HEK293T (cell line): ENCODE measurements at places on chromosomes 1 and 21.

- no peak for DNase-seq
Observed at GRCh38 chr1:111758373-111758772, 2.7 kb downstream of the DDX20 start.

- no peak for DNase-seq
Observed at GRCh38 chr1:109240158-109241152, 8.9 kb upstream of the CELSR2 start.

- DNase-seq, result no peak
Observed at GRCh38 chr1:3547055-3548005, 64.0 kb downstream of the MEGF6 start.

DNA sequence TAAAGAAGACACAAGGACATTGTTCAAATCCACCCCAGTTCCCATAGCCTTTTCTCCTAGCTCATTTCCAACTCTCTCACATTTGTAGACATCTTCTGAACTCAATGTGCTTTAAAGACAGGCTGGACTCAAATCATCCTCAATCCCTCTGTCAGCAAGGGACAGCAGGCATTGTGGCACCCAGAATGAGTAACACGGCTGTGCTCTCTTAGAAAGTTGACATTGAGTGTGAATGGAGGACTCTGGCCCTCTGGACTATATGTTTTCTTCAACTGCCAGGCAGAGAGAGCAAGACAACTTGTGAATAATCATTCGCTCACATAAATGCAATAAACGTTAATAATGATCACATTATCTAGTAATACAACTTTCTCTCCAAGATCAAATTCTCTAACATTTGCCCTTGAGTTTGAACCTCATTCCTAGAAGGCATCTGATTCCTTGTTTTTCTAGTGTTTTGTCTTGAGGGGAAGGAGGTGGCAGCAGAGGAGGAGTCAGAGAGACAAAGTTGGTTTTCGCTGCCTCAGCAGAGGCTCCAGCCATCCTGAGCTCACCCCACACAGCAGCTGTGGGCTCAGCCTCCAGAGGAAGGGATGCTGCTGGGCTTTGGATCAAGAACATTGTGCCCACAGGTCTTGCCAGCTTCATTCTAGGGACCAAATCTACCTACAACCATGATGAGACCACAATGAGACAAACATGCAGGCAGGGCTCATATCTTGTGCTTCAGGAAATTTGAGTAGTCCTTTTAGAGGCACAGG, 85.1 kb downstream of the BCAR3 start:
- DNase-seq, result no peak

DNA sequence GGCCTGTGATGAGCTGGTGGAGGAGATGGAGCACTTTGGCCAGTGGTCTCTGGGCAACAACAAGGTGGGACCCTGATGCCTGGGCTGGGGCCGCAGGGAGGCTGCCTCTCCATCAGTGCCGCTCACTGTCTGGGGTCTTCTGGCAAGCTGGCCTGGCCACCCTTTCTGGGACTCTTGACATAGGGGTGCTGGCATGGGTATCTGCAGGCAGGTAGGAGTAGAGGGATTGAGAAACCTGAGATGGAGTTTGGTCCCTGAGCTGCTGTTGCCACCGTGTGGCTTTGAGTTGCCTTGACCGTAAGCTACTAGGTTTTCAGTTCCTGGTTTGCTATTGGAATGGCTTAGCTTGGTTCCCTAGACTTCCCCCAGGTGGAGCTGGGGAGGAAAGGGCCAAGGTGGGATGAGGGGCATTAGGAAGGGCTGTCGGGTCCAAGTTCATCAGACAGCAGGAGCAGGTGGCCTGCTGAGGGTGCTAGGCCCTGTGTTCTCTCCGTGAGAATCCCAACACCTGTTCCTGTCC, 13.2 kb upstream of the MFN2 start:
- peak; percentile 64 for DNase-seq

GRCh38 chr1:28494737-28495136, 11.1 kb upstream of the RCC1 start:
- DNase-seq, result no peak

GRCh38 chr1:147890177-147890790, 12.3 kb upstream of the GJA8 start:
- DNase-seq, result peak; percentile 86

- DNase-seq, result no peak
Observed at GRCh38 chr1:94929351-94930217, 2.7 kb upstream of the CNN3 start.

GRCh38 chr21:45178070-45178608, 103.8 kb downstream of the ADARB1 start:
- no peak for DNase-seq

DNA sequence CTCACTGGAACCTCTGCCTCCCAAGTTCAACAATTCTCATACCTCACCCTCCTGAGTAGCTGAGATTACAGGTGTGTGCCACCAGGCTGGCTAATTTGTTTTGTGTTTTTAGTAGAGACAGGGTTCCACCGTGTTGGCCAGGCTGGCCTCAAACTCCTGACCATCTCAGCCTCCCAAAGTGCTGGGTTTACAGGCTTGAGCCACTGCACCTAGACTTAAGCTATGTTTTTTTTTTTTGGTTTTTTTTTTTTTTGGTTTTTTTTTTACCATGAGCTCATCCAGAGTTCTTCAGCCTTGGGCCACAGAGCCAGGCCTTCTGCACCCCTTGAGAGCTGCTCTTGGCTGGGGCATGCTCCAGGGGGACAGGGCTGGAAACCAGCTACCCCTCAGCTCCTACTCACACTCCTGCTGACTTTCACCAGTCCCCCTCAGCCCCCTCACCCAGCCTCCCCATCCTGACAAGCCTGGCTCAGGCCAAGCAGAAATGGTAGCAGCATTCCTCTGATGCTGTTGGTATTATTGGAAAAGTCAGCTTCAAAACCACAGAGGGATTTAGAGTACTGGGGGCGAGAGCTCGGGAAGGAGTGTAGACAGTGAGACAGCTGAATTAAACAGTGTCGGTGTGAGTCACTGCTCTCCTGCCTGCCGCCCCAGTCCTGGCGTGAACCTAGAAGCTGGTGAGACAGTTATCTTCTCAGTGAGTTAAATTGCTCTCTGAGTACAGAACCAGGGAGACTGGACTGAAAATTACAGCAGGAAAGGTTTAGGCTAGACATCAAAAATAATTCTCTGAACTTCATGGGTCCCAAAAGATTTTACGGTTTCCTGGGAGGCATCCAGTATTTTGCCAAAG, 63.7 kb downstream of the NAV1 start:
- no peak for DNase-seq

DNA sequence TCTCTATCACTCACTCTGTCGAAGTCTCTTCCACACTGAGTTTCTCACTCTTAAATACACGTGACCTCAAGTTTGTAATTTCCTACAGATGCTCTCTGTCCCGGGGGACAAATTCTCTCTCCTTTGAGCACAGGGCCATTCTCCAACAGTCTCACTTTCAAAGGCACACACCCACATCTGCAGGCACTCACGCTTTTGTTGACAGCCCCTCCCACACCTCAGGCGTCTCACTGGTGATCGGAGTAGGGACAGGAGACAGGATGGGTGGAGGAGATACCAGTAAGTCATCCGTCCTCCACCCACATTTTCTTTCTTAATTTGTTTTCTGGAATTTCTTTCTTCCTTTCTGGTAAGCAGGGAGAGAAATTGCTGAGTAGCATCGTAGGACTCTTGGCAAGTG, 40.6 kb upstream of the GREM2 start:
- no peak for DNase-seq

DNA sequence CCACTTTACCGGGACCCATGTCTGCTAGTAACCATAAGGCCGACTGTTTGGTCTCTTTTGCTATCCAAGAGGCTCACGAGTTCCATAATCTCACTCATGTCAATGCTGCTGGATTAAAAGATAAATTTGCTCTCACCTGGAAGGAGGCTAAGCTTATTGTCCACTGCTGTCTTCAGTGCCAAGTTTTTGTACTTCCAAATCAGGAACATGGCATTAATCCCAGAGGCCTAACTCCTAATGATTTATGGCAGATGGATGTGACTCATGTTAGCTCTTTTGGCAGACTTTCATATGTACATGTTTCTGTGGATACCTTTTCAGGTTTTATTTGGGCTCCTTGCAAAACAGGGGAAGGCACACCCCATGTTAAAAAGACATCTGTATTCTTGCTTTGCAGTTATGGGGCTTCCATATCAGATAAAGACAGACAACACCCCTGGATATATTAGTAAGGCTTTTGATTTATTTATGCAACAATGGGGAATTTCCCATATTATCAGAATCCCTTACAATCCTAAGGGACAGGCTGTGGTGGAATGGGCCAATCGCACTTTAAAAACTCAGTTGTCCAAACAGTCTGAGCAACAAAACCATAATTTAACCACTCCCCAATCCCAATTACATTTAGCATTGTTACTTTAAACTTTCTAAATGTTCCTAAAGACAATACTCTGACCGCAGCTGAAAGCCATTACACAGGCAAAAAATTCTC, 162.7 kb downstream of the IER5 start:
- DNase-seq, result no peak

DNA sequence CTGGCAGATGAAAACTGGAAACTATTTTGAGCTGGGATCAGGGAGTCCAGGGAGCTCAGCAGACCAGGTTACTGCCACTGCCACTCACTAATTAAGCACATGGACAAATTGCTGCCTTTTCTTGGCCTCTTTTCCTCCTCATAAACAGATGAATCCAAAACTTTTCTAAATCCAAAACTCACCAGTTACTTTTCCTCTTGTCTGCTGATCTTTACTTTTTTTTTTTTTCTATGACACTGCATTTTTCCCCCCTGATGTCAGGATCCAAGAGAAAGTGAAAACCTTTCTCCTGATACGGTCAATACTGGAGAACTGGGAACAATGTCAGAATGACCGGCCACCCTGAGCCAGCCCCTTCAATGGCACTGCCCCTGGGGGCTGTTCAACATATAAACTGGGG, 405.8 kb downstream of the DUSP10 start:
- DNase-seq, result no peak

DNA sequence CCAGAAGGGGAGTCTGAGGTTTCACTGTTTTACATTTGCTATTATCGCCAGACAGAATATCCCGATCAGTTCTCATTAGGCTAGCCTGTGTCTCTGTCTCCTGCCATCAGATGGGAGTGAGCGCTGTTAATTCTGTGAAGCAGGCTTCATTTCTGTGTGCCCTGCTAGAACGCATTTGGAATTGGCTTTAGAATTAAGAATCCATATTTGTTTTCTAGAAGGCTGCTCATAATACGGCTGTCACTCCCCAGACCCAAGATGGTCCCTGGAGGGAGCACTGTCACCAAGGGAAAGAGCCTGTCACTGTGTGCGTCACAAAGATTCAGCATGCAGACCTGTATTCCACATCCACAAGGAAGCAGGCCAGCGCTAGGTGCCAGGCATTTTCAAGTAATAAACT, 49.2 kb downstream of the CASQ2 start:
- DNase-seq, result no peak
